CD4-positive, alpha-beta T cell treated with Interleukin-15 for 1 hour (primary cell): ENCODE measurements at places on chromosomes 1 and 21.

DNA sequence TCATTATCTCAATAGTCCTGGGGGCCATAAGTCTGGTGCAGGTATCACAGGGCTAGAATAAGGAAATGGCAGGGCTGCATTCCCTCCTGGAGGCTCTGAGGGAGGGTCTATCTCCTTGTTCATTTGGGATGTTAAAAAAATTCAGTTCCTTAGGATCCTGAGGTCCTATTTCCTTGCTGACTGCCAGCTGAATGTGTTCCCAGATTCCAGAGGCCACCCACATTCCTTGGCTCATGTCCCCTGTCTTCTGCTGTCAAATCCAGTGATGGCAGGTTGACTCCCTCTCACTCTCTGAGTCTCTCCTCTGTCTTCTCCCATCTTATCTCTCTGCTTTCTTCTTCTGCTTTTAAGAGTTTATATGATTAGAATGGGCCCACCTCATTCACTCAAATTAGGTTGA, 400.6 kb downstream of the PTPRU start:
- no peak for DNase-seq

- DNase-seq, result no peak
Observed at GRCh38 chr1:84632673-84633434, 57.4 kb downstream of the SSX2IP start.

GRCh38 chr1:201404722-201405483, 5.8 kb upstream of the LAD1 start:
- DNase-seq, result no peak

DNA sequence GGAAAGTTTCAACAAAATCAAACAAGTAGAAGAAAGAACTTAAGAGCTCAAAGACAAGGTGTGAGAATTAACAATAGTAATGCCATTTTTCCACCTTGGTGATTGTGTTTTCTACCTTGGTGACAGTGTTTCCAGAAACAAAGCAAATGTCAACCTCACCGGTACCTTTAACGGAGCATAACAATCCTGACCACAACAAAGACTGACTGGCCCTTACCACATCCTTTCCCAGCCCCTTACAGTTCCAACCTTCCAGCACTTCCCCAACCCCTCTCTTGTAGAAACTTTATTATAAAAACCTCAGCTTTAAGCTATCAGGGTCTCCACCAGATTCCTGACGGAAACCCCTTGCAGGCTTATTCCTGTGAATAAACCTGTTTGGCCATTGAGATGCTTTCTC, 16.7 kb downstream of the STYXL2 start:
- DNase-seq, result no peak

GRCh38 chr1:220967911-220968310, 88.7 kb downstream of the HLX start:
- no peak for DNase-seq
